ENCODE measurements at places on chromosomes 4 and X. TPM values are rescaled to one million over a fixed set of nuclear protein-coding genes. Genes with fewer than 3 reads are reported as not detected.

DAPP1 gene
- not detected for total RNA-seq

CCDC120 gene
- 3.6 TPM for total RNA-seq

PABPC1L2B gene
- not detected for total RNA-seq

DHX15 gene
- total RNA-seq = 110 TPM

TRO gene
- 0.65 TPM for total RNA-seq

PHKA1 gene
- total RNA-seq = 29.5 TPM

MAGEB16 gene
- total RNA-seq = not detected

Measured in A549 treated with AZD2906 at 1 μM for 4 hours (cell line).